NCI-H1105 (cell line): ENCODE measurements at places on chromosomes 6 and 20.

DNA sequence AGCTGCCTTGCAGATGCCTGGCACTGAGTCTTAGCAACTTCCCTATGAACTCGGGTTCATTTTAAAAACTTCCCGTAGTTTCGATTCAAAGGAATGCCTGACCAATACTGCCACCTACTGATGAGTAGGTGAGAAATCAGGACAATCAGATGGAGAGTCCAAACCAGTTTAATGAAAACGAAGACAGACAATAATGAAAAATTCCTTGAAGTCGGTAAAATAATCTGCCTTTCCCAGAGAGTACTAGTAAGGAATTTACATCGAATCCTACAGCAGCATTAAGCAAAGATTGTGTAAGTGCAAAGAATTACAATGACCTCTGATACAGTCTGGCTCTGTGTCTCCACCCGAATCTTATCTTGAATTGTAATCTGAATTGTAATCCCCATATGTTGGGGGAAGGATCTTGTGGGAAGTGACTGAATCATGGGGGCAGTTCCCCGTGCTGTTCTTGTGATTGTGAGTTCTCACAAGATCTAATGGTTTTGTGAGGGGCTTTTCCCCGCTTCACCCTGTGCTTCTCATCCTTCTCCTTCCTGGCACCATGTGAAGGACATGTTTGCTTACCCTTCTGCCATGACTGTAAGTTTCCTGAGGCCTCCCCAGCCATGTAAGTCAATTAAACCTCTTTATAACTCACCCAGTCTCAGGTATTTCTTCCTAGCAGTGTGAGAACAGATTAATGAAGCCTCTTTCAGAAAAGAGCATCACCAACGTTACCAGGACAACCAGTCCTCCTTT, 134.4 kb downstream of the ARHGAP18 start:
- no peak for DNase-seq

DNA sequence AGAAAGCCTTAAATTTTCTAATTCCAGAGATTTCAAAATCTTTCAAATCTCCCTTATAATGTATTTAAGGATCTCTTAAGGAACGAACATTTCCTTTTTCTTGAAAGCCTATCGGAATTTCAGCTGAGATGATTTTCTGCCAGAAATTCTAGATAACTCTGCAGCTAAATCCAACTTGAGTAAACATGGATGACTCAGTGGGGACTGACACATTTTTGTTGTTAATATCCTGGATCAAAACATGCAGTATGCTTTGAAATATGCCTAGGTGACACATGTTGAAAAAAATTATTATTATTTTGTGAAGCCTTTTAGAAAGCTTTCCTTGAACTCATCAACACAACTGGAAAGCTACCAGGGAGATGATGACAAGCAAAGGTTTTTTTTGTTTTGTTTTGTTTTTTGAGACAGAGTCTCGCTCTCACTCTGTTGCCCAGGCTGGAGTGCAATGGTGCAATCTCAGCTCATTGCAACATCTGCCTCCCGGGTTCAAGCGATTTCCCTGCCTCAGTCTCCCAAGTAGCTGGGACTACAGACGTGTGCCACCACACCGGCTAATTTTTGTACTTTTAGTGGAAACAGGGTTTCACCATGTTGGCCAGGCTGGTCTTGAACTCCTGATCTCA, 140.1 kb upstream of the SNX9 start:
- DNase-seq, result no peak

DNA sequence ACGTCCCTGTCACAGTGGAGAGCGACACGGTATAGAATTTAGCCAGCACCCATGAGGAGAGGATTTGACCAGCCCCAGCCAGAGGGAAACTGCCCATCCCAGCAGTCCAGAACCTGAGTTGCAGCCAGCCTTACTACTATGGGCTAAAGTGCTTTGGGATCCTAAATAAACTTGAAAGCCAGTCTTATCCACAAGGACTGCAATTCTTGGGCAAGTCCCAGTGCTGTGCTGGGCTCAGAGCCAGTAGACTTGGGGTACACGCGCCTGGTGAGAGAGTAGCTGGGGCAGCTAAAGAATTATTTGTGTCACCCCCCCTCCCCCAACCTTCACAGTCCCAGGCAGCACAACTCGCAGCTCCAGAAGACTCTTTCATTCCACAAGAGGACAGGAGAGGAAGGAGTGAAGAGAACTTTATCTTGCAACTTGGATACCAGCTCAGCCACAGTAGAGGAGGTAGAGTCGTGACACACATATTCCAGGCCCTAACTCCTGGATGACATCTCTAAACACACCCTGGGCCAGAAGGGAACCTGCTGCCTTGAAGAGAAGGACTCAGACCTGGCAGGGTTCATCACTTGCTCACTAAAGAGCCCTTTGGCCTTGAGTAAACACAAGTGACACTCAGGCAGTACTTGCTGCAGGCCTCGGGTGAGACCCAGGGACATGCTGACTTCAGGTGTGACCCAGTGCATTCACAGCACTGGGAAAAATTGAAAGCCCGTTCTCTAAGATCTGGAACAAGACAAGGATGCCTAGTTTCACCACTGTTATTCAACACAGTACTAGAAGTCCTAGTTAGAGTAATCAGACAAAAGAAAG, 100.3 kb downstream of the REV3L start:
- no peak for DNase-seq

GRCh38 chr20:58590679-58591473, 60.2 kb upstream of the STX16 start:
- DNase-seq, result no peak

DNA sequence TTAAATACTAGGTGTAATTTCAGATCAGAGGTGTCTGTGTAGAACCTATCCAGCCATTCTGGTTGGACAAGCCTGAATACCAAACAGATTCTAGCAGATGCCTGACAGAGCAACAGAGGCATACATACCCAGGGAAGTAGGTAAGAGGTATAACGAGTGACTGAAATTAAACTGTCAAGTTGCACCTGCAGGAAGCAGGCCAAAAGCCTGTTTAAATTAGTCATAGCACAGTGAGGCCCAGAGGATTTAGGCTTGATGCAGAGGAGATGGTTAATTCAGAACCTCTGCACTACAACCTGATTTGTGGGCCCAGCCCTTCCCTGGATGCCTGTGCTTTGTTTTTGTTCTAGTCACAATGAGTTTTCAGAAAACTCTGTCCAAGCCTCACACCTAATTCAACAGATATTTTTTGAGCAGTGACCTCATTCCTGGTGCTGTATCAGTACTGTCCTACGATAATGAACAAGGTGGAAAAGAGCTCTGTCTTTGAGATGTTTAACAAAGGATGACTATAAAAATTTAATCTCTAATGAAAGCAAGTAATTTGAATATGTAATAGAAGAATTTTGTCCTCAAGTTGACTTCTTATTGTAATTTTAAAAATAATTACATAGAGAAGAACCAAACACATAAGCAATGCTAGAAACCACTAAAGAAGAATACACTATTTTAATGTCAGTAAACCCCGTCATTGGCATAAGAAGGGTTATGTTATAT, 31.7 kb downstream of the C6orf58 start:
- DNase-seq, result no peak

DNA sequence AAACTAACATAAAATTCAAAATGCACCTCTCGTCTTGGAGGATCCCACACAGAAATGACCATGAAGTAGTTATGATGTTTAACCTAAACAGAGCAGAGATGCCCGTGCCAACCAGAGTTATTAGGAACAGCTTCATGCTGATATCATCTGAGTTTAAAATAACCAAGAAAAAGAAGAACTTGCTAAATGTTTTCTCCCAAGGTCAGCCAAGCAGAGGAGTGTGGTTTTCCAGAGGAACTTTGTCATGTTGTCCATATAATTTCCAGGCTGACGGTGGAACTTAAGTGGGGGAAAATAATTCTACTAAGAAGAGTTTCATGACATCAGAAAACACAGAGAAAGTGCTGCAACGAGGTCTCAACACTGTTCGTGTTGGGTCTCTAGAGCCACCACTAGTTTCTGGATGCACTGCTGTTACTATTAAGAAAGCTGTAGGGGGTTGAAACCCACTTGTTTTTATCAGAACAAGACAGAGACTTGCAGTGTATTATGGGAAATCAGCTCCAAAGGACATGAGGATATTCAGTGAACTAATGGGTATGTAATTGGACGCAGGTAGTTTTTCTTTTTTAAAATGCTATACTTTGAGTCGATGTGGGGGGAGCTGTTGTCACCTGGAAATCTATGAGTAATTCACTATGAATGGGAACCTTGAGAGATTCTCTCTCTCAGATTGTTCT, 5.2 kb downstream of the AGPAT4 start:
- no peak for DNase-seq

DNA sequence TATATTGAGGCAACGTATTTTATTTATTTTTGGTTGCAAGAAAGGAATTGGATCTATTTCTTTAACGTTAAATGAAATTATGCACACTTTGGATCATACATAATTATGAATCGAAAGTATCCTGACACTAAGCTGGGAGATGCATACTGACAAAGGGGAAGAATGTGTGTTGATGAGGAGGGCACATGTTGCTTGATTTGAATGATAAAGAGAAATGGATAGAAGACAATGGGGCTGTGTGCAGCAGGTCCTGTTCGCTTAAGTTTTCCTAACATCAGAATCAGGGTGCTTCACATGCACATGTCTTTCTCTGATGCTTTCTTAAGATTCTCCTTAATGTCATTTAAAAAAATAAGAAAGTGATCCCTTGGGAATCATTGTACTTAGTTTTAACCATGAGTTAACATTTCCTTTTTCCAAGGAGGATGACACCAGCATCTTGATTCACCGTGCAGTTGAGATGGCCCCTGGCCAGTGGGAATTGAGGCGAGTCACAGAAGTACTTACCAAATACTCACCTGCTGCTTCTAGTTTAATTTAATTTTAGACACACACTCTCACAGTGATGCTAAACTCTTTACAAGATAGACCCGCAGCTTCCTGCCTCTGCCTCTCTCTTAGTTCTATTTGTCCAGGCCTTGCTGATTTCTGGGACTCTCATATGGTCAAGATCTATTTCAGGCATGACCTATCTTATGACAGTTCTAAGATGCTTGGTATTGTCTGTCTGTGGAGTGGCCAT, 116.5 kb downstream of the CLIC5 start:
- no peak for DNase-seq

DNA sequence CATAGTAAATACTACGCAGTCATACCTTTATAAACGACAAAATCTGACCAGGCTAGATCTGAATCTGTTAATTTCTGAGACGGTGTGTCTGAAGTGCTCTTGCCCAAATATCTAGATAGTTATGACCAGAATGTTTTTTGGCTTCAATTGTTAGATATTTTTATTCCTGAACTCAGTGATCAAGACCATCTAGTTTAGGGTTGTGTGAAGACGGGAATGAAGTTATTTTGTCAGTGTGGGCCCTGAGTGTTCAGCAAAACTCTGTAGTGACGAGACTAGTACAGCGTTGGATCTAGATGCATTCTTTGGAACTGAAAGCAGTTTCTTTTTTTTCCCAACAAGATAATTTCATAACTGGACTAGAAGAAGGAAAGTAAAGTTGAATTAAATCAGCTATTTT, 3.1 kb downstream of the STXBP5 start:
- DNase-seq, result no peak

- no peak for DNase-seq
Observed at GRCh38 chr6:56677559-56677958, 34.9 kb upstream of the DST start.

DNA sequence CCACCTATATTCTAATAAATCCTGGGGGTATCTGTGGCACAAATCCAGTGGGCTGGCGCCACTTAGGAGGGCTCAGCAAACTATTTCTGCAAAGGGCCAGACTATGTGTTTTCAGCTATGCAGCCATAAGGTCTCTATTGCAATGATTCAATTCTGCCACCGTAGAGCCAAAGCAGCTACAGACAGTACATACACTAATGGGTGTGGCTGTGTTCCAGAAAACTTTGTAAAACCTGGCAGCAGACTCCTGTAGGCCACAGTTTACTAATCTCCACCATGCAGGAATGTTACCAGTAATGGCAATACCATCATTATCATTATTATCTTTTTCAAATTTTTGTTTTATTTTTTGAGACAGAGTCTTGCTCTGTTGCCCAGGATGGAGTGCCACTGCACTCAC, 65.7 kb downstream of the SULF2 start:
- DNase-seq, result peak; percentile 2

DNA sequence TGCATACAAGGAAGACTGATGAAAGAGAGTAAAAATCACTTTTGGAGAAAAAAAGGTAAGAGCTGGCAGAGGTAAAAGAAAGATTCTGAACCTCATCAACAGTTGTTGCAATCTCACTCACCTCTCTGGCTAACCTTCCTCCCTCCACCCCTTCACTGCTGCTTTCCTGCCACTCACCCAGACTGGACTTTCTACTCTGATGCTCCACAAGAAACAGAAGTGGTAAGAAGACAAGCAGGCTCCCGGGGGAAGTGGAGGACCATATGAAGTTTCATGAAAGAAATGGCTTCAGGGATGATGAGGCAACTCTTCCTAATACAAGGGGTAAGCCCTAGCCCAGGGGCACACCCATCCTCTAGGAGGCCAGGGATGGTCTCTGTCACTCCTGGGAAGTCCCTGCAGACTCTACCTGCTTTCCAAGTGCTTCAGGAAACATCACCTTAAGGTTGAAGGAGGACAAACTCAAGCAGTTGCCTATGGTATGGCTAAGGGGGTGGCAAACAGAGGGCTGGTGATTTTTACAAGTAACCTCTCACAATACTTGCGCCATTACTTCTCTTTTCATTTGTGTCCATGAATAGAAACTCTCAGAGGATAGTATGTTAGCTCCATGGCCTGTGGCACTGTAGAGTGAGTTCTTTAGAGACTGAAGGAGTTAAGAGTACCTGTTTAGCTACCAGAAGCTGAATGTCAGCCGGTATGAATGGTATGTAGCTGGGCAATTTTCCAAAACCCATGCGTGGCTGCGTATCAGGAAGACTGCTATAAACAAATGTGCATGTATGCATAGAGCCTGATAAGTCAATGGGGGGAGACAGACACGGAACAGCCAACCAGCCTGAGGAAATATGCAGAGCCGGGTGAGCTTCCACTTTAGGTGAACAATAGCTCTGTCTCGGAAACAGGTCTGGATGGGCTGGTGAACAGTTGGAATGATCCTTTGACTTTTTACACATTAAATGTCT, 112.0 kb downstream of the BACH2 start:
- DNase-seq, result no peak

GRCh38 chr20:58131551-58132142, 96.8 kb downstream of the ANKRD60 start:
- DNase-seq, result no peak

GRCh38 chr6:112004201-112005012, 49.5 kb upstream of the CCN6 start:
- no peak for DNase-seq

- no peak for DNase-seq
Observed at GRCh38 chr20:34385464-34385863, 22.4 kb downstream of the ITCH start.
